ENCODE measurements at places on chromosomes 2 and 18.

DNA sequence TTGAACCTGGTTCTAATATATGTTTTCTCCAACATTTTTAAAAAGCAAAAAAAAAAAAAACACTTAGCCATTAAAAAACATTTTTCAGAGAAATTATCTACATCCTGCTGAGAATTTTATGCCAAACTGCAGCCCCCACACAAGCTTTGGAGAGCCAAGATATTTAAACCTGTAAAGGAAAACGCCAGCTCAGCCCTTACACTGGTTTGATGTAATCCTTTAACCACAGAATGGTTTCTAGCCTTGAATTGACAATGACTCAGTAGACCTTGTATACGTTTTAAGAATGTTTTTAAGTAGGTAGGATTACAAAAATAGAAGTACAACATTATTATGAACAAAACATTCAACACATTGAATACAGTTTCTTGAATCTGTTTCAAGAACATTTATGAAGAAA lies 113.6 kb downstream of the BABAM2 start:
- DNase-seq: no peak

DNA sequence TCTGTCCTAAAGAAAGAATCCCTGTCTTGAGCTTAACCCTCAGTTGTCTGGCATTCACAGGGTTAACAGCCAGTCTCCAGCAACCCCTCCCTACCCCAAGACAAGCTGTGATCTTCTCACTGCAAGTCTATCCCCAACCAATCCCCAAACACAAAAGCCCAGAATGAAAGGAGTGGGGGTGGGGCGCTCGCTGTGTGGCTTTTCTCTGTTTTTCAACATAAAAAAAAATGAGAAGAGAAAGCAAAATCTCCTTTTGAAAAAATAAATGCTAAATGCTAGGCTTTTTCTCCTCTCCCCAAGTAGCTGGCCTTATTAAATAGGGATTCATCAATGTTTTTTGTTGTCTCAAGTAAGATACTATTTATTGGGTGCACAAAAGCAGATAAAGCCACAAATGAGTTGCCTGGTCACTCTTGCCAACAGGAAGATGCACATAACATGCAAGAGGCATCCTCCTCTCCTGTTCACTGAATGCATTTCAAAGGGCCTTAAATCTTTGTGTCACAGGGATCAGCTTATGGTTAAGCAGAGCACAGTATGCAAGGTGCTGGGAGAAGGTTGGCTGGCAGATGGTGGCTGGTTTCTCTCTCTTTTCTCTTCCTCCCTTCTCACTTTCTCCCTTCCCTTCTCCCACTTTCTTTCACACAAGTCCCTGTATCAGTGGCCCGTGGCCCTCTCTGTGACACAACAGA lies 225.6 kb downstream of the CMPK2 start:
- no peak for DNase-seq

GRCh38 chr2:180882959-180883358 lies 97.4 kb upstream of the UBE2E3 start:
- no peak for DNase-seq

GRCh38 chr2:189522435-189523151 lies 58.0 kb downstream of the SLC40A1 start:
- no peak for DNase-seq

DNA sequence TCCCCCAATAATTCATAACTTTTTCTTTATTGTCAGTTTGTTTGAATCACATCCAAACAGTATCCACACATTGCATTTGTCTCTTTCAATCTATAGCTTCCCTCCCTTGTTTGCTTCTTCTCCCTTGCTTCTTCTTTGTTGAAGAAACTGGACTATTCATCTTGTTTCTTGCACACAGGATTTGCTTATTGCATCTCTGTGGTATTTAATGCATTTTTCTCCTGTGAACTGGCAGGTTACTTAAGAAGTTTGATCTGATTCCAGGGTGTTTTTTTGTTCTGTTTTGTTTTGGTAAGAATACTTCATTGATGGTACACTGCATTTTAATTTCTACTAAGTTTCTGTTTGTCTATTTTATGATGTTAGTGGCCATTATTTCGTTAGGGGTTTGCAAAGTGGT lies 166.8 kb downstream of the CAMKMT start:
- no peak for DNase-seq

DNA sequence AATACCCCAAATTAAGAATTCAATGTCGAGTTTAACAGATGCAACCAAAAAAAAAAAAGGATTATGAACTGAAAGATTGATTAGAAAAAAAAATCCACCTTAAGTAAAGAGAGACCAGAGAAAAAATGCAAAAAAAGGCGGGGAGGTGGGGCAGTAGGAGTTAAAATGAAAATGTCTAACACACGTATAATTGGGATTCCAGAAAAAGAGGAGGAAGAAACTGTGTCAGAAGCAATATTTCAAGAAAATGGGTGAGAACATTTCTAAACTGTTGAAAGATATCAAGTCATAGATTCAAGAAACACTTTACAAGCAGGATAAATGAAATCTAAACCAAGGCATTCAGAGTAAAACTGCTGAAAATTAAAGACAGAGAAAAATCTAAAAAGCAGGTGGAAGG lies 226.9 kb downstream of the KLHL29 start:
- DNase-seq: no peak

DNA sequence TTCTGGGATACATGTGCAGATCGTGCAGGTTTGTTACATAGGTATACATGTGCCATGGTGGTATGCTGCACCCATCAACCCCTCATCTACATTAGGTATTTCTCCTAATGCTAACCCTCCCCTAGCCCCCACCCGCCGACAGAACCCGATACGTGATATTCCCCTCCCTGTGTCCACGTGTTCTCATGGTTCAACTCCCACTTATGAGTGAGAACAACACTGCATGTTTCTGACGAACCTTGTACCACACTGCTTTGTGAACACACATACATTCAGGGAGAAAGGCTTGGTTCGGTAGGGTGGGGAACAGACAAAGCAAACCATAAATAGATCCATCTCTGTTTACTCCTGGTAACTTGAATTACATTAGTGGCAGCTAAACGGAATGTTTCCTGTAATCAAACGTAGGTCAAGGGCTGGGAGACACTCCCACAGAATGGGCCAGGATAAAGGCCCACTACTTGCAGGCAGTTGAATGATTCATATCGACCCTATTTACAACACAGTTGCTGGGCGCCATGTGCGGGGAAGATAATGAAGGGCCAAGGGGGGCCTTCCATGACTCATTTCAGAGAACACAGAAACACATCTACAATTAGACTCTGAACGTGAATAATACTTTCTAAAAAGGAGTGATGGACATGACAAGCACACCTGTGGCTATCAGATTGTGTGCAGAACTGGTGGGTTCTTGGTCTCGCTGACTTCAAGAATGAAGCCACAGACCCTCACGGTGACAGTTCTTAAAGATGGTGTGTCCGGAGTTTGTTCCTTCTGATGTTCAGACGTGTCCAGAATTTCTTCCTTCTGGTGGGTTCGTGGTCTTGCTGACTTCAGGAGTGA lies 56.8 kb upstream of the KIDINS220 start:
- DNase-seq: no peak

DNA sequence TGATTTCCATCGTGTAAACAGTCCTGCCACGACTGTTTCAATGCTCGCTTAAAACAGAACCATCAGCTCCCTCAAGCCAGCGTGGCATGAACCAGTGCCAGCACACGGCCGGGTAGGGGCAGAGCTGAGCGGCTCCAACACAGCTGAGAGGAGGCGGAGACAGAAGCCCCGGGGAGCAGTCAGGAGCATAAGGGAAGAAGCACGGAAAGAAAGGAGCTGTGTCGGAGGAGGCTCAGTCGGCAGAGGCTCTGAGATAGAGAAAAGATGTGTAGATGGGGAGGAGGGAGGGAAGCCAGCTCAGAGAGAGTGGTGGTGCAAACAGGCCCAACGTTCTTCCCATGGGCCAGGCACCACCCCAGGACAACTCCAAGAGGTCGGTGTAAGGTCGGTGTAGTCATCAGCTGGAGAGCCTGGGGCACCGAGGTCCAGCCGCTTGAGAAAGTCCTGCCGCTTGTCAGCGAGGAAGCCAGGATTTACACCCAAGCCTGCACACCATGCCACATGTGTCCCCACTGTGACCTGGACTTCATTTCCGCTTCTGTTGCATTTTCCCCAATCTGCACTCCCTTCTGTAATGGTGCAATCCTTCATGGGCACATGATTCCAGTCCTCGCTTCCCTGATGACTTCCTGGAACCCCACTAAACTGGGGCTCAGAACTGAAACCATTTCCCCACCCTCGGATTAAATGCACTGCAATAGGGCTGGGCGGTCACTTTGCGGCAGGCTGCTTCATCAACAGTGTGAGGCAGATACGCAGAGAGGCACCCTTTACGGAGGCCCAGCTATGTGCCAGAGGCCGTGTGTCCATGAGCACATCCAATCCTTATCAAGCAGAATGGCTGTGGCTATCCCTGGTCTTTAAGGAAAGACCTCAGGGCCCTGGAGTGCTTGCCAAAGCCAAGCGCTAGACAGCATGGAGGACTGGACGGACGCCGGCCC lies 43.5 kb downstream of the CYP27C1 start:
- no peak for DNase-seq

DNA sequence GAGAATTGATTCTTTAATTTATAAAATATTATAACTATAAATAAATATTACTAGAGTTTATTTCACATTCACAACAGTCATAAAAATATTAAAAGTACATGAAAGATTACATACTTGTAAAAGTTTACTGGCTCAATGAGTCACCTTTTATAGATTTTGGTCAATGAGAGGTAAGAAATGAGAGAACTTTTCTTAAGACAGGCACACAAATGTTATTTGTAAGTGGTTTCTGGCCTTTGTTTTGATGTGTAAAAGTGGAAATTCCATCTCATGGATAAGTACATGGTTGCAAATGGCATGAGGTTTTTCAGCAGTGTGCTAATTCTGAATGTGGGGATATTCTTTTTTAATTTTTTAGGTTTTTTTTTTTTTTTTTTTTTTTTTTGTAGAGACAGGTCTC lies 63.8 kb downstream of the TTC27 start:
- DNase-seq: no peak

DNA sequence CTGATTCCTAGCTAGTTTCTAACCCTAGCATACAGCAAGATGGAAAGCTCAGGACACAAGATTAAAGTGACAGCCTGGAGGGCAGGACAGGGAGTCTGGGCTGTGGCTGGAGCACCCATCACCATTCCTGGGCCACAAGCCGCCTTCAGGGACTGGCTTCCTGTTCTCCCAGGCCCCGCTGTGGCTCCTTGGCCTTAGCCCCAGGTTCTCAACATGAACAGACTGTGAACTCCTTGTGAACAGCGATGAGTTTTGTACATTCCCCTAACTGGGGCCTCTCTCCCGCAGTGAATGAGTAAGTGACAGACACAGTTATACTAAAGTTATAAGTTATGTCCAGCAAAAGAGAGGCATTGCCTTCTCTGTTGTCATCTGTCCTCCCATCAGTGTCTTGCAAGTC lies 35.9 kb upstream of the SLC14A1 start:
- DNase-seq: no peak

DNA sequence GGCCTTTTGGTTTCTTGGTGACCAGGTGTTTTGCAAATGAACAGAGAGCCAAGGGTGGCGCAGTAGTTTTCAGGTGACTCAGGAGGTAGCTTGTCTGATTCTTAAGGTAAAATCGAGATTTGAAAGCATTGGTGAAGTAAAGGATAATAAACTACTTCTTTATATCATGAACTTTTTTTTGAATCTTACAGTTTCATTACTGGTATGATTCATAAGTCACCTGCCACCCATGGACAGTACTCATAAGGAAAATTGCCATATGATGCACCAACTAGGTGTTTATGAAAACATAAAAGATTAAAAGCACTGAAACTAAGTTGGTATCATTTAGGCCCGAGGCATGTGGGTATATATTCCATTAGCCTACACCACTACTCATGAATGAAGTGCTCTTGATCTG lies 84.1 kb upstream of the MGAT5 start:
- DNase-seq: no peak

- no peak for DNase-seq
Observed at GRCh38 chr2:143513081-143513480, 383.9 kb downstream of the ARHGAP15 start.

DNA sequence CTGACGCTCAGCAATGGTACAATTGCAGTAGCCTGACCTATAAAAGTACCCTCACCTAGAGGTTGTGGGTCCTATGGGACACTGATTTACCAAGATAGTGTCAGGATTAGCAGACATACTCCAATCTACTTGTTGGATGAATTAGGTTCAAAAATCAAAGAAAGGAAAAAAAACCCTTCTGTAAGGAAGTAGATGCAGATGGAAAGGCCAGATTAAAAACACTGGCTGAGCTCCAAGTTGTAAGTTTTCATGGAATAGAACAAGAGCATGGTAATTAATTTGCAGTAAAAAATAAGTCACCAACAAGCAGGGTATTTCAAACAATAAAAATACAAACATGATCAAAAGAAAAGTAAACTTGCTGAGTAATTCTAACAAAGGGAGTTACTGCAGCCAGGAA lies 26.4 kb downstream of the IDH1 start:
- no peak for DNase-seq

DNA sequence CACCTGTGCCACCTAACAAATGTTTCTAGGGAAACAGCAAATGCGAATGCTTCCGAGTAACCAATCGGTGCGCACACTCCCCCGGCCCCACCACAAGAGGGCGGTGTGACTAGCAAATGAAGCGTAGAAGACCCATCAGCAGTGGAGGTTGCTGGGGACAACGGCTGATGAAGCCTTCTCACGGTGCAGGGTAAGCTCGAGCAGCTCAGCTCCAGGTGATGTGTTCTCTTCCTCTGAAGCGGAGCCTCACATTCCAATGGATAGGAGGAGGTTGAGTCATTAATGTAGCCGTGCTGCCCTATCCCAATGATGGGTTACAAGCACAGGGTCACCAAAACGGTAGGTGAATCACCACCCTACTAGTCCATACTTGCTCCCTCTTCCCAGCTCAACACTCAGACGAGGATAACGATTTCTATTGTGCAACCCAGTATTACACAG lies 127.6 kb upstream of the TWIST2 start:
- DNase-seq: no peak

GRCh38 chr18:65938592-65939372 lies 188.0 kb downstream of the CDH7 start:
- DNase-seq: no peak

DNA sequence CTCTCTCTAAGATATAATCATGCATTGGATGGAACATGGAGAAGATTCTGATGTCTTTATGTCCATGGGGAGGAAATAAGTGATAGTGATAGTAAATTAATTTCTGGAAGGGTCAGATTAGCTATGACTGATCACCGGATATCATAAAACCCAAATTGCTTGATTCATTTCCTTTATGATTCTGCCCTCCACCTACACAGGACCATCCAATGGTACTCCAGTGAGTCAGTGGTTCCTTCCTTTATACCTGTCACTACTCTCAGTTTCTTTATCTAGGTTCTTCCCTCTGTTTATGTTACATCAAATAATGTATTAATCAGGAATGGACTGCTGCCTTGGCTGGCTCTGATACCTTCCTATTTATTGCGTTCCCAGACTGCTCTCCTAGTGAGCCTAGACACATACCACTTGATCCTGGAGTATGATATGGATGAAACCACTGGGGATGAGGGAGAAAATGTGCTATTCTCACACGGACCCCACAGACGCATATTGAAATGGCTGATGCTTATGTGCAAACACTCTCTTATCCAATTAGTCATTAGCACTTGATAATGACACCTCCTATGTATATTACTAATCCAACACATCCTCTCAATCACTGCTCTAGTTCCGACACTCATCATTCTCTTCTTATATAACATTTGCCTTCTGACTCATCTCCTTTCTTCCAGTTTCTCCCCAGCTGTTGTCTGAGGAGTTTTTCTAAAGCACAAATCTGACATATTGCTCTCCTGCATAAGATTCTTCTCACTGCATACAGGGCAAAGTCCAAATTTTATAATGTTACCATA lies 315.6 kb downstream of the INSIG2 start:
- DNase-seq: no peak
